Stomach (tissue), 19 donors: ENCODE measurements at places on chromosomes 7 and 10.

DNA sequence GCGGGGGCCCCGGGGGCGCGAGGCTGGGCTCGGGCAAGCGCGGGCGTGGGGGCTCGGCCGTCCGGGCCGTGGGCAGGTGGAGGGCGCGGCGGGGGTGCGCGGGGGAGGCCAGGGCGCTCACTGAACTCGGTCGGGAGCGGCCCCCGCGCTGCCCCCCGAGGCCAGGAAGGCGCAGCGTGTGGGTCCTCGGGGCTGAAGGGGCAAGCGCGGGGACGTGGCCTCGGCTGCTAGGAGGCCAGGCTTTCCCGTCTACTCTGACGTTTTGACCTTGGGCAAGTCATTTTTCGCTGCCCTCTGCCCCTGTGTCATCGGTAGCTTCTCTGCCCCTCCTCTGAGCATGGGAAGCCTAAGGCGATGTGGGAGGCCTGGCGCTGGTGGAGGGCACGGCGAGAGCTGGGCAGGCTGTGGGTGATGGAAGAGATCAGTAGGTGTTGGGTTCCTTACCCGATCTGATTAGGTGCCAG lies 441 bp downstream of the FBH1 start:
- DNase-seq: no peak

DNA sequence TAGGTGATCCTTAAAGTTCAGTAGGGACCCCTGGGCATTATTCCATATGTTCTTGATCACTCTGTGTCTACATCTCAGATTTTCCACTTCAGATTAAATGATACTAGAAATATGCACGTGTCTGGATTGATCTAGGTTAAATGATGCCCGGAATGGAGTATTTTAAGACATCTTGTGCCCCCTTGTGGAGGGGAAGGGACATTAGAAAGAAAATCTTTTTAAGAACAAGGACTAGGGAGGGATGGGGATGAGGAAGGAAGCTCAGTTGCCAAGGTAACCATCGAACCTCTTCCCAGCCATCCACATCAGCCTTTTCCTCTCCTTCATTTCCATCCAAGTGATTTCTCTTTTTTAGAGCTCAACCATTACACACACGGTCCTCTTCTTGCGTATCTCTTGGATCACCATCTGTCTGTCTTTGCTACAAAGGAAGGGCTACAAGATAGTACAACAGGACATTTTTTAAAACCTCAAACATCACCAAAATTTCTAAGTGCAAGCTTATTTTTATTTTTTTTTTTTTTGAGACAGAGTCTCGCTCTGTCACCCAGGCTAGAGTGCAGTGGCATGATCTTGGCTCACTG lies 40.5 kb downstream of the PRSS2 start:
- no peak for DNase-seq

- no peak for DNase-seq
These were observed 72.9 kb upstream of the LOXL4 start for GRCh38 chr10:98340940-98341310.

DNA sequence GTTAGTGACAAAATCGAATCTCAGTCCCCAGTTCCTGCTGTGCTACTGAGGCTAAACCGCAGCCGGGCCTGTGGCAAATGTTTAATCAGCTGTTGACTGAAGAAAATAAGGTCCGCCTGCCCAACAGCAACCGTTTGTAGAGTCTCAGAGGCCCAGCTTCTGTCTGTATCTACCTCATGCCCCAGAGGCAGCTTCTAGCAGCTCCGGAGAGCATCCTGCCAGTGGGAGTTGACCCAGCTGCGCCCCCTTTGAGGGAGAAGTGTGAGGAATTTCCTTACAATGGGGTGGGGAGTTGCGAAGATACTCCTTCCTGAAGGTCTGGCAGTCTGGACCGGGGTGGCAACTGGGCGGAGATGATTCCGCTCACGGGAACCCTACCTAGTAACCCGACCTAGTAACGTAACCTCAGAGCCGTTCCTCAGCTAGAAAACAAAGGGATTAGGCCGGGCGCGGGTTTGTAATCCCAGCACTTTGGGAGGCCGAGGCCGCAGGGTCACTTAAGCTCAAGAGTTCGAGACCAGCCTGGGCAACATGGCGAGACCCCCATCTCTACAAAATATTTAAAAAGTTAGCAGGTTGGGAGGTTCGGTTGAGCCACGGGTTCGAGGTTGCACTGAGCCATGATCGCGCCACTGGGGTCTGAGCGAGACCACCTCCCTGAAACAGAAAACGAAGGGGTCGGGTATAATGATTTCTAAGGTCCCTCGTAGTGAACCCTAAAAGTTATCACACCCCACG lies 846 bp upstream of the ZNF775 start:
- peak; percentile 66 for DNase-seq

DNA sequence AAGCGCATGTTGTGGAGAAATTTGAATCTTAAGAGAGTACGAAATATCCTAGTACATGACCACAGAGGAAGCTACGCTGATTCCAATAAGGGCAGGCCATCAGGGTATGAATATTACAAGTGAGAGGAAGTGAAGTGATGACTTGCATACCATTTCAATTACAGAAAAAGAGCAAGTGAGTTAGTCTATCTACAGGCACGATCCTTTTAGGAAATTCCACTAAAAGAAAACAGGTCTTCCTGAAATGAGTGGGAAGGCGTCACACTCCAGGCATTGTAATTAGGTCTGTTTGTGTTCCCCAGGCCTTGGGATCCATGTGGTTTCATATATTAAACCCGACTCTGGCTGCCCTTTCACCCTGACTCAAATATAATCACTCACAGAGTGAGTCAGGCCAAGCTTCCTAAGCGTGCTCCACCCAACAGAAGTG lies 152.5 kb downstream of the SEMA3A start:
- DNase-seq: peak; percentile 53

DNA sequence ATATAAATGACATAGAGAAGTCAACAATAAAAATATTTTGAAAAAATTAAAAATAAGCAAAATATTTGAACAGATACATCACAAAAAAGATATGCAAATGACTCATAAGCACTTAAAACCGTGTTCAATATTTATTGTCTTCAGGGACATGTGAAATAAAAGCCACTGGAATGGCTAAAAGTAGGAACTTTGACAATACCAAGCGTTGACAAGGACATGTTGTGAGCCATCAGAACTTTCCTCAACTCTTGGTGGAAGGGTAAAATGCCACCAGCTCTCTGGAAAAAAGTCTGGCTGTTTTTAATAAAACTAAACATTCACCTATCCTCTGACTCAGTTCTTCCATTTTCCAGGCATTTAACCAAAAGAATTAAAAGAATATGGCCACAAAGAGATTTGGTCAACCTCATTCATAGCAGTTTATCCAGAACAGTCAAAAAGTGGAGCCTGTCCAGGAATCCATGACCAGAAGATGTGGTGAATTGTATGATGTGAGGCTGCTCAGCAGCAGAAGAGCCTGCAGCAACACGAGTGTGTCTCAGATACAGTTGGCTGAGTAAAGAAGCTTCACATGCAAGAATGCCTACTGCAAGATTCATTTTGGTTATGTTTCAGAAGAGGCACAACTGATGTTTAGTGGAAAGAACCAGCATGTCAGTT lies 7.1 kb upstream of the KLF6 start:
- DNase-seq: no peak

DNA sequence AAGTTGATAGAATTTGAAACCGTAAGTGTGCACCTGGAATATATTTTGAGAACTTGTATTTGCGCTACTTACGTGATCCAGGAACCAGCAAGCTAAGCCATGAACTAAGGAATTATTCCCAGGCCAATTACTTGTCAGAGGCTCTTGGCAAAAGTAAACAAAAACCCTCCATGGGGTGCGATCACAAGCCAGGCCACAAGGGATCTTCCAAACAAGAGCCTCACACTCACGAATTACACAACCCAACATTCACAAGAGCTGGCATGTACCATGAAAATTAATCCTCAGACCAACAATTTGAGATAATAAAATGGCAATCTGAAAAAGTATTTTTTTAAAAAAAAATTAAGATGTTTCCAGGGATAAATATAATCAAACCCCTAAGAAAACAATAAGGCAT lies 467.0 kb upstream of the AKR1E2 start:
- no peak for DNase-seq

- DNase-seq: no peak
These were observed 40.8 kb downstream of the RBM33 start for GRCh38 chr7:155685070-155685790.

DNA sequence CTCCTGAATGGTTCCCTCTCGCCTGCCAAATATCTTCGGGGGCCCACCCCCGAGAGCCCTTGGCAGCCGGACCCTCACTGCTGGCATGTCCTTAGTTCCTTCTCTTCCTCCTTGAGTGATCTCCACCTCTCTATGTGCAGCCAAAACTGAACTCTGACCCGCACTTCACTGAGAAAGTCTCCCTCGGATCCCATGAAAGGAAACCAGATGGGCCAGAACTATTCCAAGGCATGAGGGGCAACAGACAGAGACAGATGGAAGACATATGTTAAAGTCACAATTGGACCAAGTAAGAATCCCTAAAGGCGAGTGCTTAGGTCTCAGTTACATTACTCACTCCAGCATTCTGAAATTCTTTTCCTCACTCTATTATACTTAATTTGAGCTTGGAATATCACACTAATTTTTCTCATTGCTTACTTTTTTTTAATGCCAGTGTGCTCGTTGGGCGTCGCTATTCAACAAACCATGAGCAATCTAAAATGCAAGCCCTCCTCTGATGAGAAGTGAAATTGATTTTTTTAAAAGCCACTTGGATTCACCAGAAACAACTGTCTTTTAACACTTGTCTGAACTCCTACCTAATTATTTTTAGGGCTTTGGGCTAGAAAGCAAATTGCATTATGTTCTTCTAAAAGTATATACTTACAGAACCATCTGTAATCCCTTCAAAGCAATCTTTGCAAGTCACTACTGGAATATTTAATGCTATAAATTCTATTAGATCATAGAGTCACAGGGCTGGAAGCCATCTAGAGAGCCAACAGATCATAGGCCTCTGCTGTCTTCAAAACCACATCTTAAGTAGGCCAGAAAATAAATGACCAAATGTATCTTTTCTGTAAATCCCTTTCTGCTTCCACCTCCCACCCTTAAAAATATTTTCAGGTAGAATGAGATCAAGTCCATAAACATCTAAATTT lies 43.3 kb upstream of the EZH2 start:
- no peak for DNase-seq

DNA sequence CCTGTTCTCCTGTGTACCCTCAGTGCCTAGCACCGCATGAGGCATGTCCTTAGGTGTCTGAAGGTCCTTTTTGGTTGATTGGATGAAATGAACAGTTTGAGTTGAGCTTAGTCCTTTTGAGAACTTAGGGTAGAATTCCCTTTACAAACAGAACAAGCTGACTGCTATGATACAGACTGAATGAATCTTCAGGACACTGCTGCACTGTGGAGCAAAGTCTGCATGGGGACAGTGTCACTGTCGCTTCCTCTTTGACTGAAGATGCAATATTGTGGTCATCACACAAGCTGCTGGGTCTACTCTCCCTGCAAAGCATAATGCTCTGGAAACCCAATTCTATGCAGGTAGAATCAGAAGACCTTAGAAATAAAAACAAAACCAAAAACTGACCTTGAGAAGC lies 8.6 kb upstream of the PLAU start:
- no peak for DNase-seq

DNA sequence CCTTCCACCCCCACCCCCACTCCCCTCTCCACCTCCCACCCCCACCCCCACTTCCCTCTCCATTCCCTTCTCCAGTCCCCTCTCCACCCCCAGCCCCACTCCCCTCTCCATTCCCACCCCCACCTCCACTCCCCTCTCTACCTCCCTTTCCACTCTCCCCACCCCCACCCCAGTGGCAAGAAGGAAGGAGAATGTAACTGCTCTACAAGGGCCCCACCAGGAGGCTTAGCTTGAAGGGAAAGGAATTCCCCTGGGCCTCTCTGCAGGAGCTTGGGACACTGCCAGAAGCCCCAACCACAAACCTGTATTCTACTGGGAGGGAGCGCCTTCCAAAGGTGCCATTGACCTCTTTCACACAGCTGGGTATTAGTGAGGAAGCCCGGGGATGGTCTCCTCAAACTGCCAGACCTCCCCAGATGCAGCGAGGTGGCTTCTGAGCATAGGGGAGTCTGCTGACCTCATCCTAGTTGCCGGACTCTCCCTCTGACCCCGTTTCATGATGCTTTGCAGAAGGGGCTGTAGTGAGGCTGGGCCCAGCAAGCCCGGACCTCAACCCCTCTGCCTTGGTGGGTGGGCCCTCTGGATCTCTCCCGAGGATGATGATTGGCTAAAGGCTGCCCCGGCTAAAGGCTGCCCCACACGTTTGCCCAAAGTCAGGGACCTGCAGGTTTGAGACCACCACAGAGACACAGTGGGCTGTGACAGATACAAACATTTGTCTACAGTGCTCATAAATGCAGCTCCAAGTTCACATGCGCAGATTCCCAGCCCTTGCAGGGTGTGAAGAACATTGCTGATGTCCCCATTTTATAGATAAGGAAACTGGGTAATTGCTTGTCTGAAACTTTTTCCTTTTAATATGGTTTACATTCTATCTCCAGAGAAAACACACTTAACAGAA lies 2.9 kb downstream of the DEPP1 start:
- peak; percentile 90 for DNase-seq

GRCh38 chr7:1501487-1502270 lies 2.5 kb downstream of the INTS1 start:
- DNase-seq: no peak

DNA sequence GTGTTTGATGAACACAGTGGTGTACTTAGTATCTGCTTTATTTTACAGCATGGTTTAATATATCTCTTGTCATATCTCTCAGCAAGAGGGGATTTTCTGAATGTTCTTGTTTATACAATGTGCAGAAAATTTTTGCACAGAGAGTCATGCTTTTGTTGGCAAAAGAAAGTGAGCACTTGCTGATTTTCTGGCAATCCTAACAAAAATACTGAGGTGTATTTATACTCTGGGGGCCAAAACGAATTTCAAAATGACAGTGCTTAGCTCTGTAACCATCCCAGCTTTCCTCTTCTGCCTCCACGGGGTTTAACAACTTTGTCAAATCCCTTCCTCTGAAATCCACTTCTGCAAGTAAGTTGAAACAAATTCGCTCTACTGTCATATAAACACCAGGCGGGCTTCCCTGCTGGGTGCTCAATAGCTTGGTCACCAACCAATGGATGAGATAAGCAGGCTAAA lies 169.2 kb downstream of the NOC3L start:
- peak; percentile 45 for DNase-seq

DNA sequence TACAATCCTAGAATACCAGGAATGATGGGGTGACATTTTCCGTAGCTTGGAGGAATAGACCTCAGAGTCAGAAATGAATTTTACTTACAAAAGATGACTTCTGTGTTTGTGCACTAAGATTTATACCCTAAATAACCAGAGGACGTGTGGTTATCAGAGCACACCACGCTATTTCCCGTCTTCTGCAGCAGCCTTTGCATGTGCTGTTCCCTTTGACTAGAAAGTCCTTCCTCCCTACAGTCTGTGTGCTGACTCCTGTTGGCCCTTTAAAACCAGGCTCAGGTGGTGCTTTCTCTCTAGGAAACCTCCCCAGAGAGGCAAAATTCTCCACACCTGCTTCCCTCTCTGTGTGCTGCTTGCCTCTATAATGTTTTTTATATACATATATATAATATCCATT lies 73.3 kb upstream of the SMNDC1 start:
- no peak for DNase-seq

- no peak for DNase-seq
These were observed 176.4 kb downstream of the ELFN1 start for GRCh38 chr7:1846331-1847065.

GRCh38 chr10:103921248-103921647 lies 3.3 kb upstream of the STN1 start:
- DNase-seq: no peak

- DNase-seq: peak; percentile 38
These were observed 6.2 kb upstream of the PIK3CG start for GRCh38 chr7:106858618-106859532.
